SJSA1 (cell line): ENCODE measurements at places on chromosomes 12 and 14. TPM values are rescaled to one million over a fixed set of nuclear protein-coding genes. Genes with fewer than 3 reads are reported as not detected.

- no peaks in the 10 kb centered on the region for H3K27me3 ChIP-seq
- H3K4me3 ChIP-seq: no peak overlapping the region
- H3K4me1 ChIP-seq: no peaks in the 10 kb centered on the region
- no peak overlapping the region for H3K27ac ChIP-seq
- H3K36me3 ChIP-seq: no peaks in the 10 kb centered on the region
These were observed 1330.4 kb downstream of the SLC16A7 start for GRCh38 chr12:60926256-60926655.

GRCh38 chr14:75549169-75549568 lies 26.9 kb downstream of the BATF start:
- H3K27ac ChIP-seq: no peak overlapping the region
- H3K4me1 ChIP-seq: peaks cover 1% of the 10 kb centered on the region
- no peaks in the 10 kb centered on the region for H3K36me3 ChIP-seq
- H3K27me3 ChIP-seq: no peaks in the 10 kb centered on the region
- H3K4me3 ChIP-seq: no peak overlapping the region
- no peak for DNase-seq

DNA sequence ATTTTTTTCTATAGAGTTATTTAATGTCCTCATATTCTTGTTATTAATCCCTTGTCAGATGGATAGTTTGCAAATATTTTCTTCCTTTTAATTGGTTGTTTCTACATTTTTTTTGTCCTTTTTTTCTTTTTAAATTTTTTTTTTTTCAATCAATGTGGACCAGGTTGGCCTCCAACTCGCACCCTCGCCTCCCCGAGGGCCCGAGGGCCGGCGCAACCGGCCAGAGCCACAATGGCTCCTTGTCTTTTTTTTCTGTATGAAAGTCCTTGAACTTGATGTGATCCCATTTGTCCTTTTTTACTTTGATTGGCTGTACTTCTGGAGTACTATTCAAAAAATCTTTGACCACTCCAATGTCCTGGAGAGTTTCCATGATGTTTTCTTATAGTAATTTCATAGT lies 17.7 kb upstream of the SLCO1B1 start:
- no peaks in the 10 kb centered on the region for H3K4me1 ChIP-seq
- H3K4me3 ChIP-seq: no peak overlapping the region
- no peak overlapping the region for H3K27ac ChIP-seq
- no peaks in the 10 kb centered on the region for H3K36me3 ChIP-seq
- H3K27me3 ChIP-seq: no peaks in the 10 kb centered on the region

The SLC7A8 gene
- 0.45 TPM in 1 of 2 replicates, not detected in the other for total RNA-seq

DNA sequence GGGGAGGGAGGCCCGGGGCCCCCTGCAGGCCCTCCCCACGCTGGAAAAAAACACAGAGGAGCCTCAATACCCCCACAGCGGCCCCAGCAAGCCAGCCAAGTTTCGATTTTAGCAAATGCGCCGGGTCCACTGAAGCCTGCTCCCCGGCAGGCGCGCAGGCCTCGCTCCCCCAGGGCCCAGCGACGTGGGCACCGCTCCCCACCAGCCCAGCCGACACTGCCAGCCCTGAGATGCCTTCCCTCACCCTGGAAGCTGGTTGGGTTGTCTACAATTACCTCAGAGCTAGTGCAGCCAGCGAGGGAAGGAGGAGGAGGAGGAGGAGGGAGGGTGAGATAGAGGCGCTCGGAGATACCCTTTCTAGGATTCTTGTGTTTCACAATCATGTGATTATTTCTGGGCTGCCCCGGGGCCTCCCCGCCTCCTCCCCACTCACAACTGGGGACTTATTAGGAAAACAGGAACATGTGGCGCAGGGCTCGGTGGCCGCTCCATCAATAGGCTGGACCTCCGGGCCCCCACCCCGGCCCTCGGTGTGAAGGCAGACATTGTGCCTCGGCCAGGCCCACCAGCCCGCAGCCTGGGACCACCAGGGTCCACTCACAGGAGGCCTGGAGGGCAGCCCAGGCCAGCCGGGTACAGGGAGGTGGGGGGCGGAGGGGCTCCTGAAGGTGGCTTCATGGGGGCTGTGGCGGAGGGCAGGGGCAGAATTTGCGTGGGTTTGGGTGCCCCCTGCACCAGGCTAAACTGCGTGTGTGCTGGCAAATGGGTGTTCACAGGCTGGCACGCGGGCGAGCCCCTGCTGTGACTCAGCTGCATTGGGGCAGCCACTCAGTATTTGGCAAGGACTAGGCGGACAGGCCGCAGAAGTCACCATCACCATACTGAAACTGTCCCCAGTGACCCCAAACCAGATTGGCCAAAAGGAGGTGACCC lies 109.9 kb downstream of the NCOR2 start:
- H3K4me3 ChIP-seq: no peak overlapping the region
- peaks cover 33% of the 10 kb centered on the region for H3K4me1 ChIP-seq
- DNase-seq: no peak
- H3K36me3 ChIP-seq: peaks cover 81% of the 10 kb centered on the region
- H3K27me3 ChIP-seq: no peaks in the 10 kb centered on the region
